ENCODE measurements at places on chromosomes 3 and 15.

DNA sequence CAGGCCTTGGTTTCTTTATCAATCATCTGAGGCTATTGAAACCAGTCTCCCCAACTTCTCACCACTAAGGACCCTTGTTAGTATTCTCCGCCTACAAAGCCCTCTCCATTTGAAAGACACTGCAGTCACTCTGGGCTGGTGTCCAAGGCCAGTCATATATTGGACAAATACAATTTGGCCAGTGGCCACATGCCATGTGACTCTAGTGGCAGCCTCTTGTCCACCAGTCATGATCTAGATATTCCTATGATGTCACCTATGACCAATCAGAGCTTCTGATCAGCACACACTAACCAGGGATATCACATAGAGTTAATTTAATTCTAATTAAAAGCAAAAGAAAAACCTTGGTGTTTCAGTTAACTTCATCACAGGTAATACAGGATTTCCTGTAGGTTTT, 68.2 kb downstream of the RAB11A start:
- H3K27ac ChIP-seq: no peak overlapping the region
- no peaks in the 10 kb centered on the region for H3K36me3 ChIP-seq
- H3K4me3 ChIP-seq: no peak overlapping the region
- H3K4me1 ChIP-seq: peaks cover 4% of the 10 kb centered on the region

GRCh38 chr3:158260392-158260791, 150.5 kb downstream of the RSRC1 start:
- no peak for DNase-seq
- H3K27ac ChIP-seq: no peak overlapping the region
- no peaks in the 10 kb centered on the region for H3K27me3 ChIP-seq
- H3K4me3 ChIP-seq: no peak overlapping the region

DNA sequence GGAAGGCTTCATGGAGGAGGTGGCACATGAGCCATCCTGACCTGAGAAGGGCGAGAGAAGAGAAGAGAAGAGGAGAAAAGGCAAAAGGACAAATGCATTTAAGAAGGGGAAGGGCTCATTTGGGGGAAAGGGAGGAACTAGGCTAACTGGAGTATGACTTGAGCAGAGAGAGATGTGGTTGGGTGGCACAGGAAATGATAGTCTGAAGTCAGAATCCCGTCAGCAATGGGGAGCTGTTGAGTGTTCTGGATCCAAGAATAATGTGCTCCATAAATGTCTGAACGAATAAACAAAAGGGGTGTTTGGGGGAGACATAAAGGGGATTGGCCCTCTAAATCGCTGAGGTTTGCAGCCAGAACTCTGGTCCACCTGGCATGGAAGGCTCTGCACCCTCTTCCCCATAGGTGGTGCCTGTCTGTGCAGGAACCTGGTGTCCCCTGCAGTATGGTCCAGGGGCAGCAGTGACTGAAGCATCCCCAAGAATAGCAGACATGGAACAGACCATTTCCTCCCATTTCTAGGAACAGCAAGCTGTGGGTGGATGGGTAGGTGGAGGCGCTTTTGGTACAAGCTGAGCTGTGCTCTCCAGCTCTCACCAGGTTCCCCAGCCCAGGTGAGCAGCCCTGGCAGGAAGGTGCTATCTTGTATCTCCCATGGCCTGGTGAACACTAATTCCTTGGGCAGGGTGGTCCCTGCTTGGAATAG, 15.2 kb downstream of the CORO2B start:
- H3K36me3 ChIP-seq: no peaks in the 10 kb centered on the region
- no peak overlapping the region for H3K4me3 ChIP-seq
- no peak for DNase-seq

GRCh38 chr3:143078883-143079282, 40.7 kb upstream of the CHST2 start:
- peaks cover 30% of the 10 kb centered on the region for H3K4me1 ChIP-seq
- peaks cover 1% of the 10 kb centered on the region for H3K36me3 ChIP-seq
- H3K4me3 ChIP-seq: no peak overlapping the region

DNA sequence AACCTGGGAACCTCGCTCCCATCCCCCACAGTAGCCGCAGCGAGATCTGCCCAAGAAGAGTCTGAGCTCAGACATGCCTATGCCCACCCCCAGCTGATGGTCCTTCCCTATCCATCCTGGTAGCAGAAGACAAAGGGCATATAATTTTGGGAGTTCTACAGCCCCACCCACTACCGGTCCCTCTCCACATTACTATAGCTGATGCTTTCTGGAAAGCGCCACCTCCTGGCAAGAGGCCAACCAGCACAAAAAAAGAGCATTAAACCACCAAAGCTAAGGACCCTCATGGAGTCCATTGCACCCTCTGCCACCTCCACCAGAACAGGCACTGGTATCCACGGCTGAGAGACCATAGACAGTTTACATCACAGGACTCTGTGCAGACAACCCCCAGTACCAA, 168.4 kb downstream of the MEGF11 start:
- no peak overlapping the region for H3K27ac ChIP-seq
- DNase-seq: peak; percentile 32
- peaks cover 2% of the 10 kb centered on the region for H3K27me3 ChIP-seq
- no peaks in the 10 kb centered on the region for H3K36me3 ChIP-seq
- no peak overlapping the region for H3K4me3 ChIP-seq

GRCh38 chr3:52087731-52088130, 31.4 kb upstream of the DUSP7 start:
- peaks cover 19% of the 10 kb centered on the region for H3K4me1 ChIP-seq
- H3K36me3 ChIP-seq: no peaks in the 10 kb centered on the region
- no peak overlapping the region for H3K27ac ChIP-seq

DNA sequence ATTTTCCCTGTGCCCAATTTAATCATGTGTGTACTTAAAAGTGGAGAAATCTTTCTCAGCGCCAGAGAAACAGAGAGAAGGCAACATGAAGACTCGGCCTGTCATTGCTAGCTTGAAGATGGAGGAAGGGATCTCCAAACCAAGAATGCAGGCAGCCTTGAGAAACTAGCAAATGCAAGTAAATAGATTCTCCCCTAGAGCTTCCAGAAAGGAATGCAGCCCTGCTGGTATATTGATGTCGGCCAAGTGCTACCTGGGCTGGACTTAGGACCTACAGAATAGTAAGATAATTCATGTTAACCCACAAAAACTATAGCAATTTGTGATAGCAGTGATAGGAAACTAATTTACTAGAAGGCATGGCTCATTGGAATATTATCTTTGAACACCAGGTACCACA, 150.9 kb upstream of the ABI3BP start:
- no peak overlapping the region for H3K4me3 ChIP-seq
- no peaks in the 10 kb centered on the region for H3K36me3 ChIP-seq
- H3K27ac ChIP-seq: no peak overlapping the region
- no peak for DNase-seq
- peaks cover 17% of the 10 kb centered on the region for H3K27me3 ChIP-seq
- H3K4me1 ChIP-seq: no peaks in the 10 kb centered on the region

GRCh38 chr15:66566963-66567531, 1.2 kb upstream of the LCTL start:
- no peak overlapping the region for H3K27ac ChIP-seq
- H3K4me1 ChIP-seq: peaks cover 5% of the 10 kb centered on the region
- no peaks in the 10 kb centered on the region for H3K27me3 ChIP-seq

DNA sequence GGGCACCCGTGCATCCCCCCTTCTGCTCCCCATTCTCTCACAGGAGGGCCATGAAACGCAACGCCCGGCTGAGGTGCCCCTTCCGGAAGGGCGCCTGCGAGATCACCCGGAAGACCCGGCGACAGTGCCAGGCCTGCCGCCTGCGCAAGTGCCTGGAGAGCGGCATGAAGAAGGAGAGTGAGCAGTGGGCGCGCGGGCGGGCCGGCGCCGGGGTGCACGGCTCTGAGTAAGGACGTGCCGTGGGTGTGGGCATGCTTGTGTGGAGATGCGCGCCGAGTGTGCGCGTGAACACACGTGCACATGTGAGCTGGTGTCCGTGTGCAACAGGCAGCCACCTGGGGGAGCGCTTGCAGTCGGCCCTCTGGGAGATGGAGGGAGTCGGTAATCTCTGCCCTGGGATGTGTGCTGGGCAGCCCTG, 28.1 kb downstream of the NR1I2 start:
- H3K27ac ChIP-seq: peak overlapping the region; percentile 65
- H3K4me3 ChIP-seq: peak overlapping the region; percentile 62
- peaks cover 9% of the 10 kb centered on the region for H3K4me1 ChIP-seq
- H3K36me3 ChIP-seq: no peaks in the 10 kb centered on the region

DNA sequence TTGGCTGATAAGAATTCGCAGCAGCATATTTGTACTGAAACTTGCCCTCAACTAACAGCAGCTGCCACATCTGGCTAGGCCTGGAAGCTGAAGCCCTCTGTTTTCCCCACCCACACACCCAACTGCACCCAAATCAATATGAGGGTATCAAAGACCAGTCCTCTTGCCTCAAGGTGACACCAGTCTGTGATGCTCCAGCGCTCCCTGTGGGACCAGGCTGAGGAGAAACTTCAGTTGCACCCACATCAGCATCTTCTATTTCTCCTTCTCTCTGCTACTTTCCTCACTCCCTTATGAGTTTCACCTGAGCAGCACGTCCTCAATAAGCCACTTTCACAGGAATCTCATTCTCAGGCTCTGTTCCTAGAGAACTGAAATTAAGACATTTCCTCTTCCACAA, 18.7 kb upstream of the GRAMD1C start:
- peaks cover under 1% of the 10 kb centered on the region for H3K4me1 ChIP-seq
- H3K4me3 ChIP-seq: no peak overlapping the region
- no peak for DNase-seq
- no peaks in the 10 kb centered on the region for H3K36me3 ChIP-seq
- no peaks in the 10 kb centered on the region for H3K27me3 ChIP-seq

DNA sequence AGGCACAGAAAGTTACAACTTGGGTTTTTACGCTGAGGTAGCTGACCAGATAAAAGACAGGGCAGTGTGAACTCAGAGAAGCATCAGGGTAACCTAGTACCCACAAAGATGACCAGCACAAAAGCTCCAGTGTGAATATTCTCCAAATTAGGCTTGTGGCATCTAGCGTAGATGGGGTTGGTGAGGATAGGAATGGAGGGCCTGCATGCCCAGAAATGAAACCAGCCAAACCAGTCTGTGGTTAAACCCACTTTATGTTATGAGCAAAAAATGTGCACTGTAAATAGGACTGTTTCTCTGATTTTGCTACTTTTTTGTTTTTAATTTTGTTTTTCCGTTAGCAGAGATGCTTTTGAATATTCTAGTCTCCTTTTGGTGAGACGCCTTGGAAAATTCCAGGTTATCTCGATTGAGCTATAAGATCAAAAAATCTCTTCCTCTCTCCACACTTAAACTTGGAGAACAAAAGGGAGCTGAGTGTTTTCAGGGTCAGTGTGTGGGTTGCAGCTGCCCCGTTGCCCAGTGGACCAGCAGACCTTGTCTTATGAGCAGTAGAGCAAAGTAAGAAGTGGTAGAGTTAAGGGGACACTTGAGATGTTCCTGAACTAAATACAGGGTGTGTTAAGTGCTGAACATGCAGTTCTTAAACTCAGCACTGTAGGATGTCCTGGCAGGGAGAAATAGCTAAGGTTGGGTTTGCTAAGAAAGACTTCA, 132.9 kb downstream of the C3orf38 start:
- no peaks in the 10 kb centered on the region for H3K36me3 ChIP-seq
- H3K4me1 ChIP-seq: no peaks in the 10 kb centered on the region
- no peaks in the 10 kb centered on the region for H3K27me3 ChIP-seq
- H3K27ac ChIP-seq: no peak overlapping the region
- no peak for DNase-seq

GRCh38 chr3:112390783-112391641, 58.1 kb downstream of the CD200 start:
- no peak overlapping the region for H3K4me3 ChIP-seq
- H3K27ac ChIP-seq: peak overlapping the region; percentile 70
- DNase-seq: no peak
- no peaks in the 10 kb centered on the region for H3K27me3 ChIP-seq
- peaks cover 53% of the 10 kb centered on the region for H3K4me1 ChIP-seq

DNA sequence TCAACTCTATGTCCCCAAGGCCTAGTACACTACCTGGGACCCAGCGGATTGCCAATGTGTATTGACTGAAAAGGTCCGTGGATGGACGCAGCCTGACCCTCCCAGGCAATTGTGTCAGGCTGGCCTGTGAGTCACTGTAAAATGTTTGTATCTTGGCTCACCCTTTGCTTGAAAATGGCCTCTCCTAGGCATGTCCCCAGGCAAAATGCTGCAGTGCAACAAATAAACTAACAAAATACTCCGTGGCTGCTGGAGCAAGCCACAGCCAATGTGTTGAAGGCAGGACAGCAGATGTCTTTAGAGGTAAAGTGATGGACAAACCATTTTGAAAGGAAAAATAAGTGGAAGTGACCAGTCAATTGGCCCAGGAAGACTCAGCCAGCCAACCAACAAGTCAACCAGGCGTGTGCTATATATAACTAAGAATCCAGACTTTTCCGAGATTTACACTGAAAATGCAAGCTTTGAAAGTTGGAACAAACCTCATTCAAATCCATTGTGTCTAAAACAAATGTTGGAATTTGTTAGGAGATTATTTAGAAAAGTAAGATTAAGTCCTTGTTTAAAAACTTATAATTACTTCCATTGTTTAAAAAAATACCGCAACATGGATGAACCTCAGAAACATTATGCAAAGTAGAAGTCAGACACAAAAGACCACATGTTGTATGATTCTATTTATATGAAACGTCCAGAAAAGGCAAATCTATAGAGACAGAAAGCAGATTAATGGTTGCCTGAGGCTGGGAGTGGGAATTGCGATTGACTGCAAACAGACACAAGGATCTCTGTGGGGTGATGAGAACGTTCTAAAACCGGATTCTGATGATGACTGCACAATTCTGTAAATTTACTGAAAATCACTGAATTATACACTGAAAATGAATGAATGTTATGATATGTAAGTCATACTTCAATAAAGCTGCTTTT, 191.2 kb downstream of the TLE3 start:
- no peaks in the 10 kb centered on the region for H3K36me3 ChIP-seq
- H3K4me3 ChIP-seq: no peak overlapping the region
- H3K27me3 ChIP-seq: no peaks in the 10 kb centered on the region
- H3K4me1 ChIP-seq: no peaks in the 10 kb centered on the region
- no peak overlapping the region for H3K27ac ChIP-seq

DNA sequence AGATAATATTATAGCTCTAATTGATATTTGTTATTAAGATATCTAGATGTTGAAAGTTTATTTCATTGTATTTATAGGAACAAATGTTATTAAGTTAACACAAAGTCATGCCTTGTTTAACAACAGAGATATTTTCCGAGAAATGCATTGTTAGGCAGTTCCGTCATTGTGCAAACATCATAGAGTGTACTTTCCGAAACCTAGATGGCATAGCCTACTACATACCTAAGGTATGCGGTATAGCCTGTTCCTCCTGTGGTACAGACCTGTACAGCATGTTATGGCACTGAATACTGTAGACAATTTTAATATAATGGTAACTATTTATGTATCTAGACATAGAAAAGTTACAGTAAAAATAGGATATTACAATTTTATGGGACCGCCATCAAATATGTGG, 114.3 kb downstream of the NAALADL2 start:
- no peaks in the 10 kb centered on the region for H3K36me3 ChIP-seq
- no peaks in the 10 kb centered on the region for H3K27me3 ChIP-seq
- no peaks in the 10 kb centered on the region for H3K4me1 ChIP-seq
- DNase-seq: no peak
- no peak overlapping the region for H3K27ac ChIP-seq
- no peak overlapping the region for H3K4me3 ChIP-seq

DNA sequence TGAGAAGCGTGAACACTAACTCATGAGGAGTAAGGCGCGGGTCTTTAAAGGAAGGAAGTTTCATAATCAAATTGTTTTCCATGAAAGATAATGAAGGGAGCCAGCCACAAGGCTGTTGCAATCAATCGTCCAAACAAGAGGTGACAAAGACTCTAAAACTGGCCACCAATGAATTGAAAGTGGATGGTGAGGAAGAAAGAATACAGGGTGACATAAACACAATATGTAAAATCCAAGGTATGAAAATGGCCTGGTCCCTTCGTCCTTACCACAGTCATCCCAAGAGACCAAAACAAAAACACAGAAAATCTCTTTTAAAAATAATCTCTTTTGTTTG, 12.0 kb downstream of the CD86 start:
- no peak overlapping the region for H3K27ac ChIP-seq
- H3K4me3 ChIP-seq: no peak overlapping the region
- DNase-seq: no peak

All from activated CD4-positive, alpha-beta T cell treated with anti-CD3 and anti-CD28 coated beads for 36 hours (primary cell).